ENCODE measurements at places on chromosomes 4 and X.

DNA sequence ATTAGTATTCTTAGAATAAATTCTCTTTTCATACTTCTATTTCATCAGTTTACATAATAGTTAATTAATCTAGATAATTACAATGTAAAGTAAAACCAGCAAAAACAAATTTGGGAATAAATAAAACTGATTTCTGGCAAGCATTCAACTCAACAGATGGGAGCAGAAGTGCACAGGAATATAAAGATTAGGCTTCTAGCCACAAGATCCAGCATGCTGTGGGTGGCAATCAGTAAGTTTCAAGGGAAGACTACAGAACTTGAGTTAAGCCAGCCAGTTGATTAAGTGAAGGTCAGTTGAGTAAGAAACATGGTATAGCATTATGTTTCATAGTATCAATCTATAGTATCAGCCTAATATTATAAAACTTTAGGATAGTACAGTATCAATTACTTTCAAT, 324.2 kb upstream of the AADAT start:
- no peak for DNase-seq

- DNase-seq, result no peak
These were observed 120.9 kb upstream of the DDIT4L start for GRCh38 chr4:100311181-100311580.

DNA sequence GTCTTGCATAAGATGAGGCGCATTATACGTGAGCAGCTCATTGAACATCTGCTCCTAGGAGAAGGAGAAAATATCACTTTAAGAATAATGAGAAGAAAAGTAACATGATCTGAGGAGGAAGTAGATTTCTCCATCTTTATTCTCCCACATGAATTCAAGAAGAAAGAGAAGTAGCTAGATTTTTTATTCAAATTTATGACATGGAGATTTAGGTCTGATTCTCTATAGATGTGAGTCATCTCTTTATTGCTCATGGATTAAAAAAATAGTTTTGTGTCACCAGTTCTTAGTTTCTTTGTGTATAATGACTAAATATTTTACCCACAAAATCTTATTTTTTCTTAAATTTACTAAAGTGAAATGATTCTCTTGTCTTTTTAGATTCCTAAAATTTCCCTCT, 40.4 kb downstream of the HPGDS start:
- DNase-seq, result no peak

GRCh38 chr4:48017108-48017571, 568 bp downstream of the NIPAL1 start:
- no peak for DNase-seq

DNA sequence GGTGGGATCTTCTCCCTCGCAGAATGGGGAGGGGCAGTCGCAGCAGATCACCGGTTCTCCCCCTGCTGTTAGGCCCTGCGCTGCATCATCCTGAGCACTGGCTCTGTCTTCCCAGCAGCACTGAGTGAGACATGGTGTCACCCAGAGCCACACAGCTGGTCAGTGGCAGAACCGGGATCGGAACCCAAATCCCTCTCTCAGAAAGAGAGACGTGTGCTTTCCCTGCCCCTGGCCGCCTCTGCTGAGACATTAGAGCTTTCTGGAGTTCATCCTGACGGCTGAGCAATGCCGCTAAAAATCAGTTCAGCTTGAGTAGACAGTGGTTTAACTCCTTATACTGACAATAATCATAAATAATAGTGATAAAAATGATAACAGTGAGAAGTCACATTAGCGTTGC, 87.9 kb downstream of the EVC start:
- DNase-seq, result no peak

DNA sequence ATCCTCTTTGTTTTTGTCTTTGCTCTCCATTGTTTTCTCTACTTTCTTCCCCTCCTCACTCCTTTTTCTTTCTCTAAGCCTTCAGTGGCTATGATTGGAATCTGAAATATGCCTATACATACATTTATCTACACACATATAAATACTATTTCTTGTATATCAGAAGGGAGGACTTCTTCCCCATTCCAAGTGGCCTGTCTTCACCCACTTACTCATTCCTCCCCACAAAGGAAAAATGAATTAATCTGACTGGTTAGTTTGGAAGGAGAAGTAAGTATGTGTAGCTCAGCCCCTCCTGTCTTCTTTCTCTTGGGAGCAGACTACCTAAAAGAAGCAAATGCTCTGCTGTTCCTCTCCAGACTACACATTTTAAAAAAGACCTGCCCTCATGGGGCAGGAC, 17.7 kb downstream of the GUCY2F start:
- DNase-seq, result no peak

GRCh38 chr4:12697970-12698369, 786.2 kb downstream of the RAB28 start:
- DNase-seq, result no peak

DNA sequence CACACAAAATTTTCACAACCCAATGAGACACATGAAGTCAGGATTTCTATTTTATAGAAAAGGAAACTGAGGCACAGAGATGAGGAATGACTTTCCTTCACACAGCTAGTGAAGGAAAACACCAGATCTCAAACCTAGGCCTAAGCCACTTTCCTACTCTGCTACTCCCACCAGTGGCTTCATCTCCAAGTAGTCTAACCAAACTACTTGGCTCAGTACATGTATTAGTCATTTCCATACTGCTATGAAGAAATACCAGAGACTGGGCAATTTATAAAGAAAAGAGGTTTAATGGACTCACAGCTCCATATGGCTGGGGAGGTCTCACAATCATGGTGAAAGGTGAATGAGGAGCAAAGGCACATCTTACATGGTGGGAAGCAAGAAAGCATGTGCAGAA, 196.6 kb downstream of the EVC2 start:
- DNase-seq, result no peak

- DNase-seq, result no peak
These were observed 752 bp upstream of the FGF5 start for GRCh38 chr4:80265571-80266252.

Data from NCI-H1436 treated with DMSO at 0.1 percent for 48 hours (cell line).